Kidney (tissue), 22 donors: ENCODE measurements at places on chromosomes 1 and 21. TPM values are rescaled to one million over a fixed set of nuclear protein-coding genes. Genes with fewer than 3 reads are reported as not detected.

MYBPH gene
- not detected for total RNA-seq

MOB3C gene
- 14.9 TPM for total RNA-seq

KRTAP7-1 gene
- not detected for total RNA-seq

EFNA1 gene
- total RNA-seq, result 133 TPM

NFIA gene
- 87.5 TPM for total RNA-seq

ERMAP gene
- 13.3 TPM for total RNA-seq

- no peak for DNase-seq
Observed at GRCh38 chr1:14452551-14452950, 145.9 kb upstream of the KAZN start.

GRCh38 chr1:201739492-201740085, 89.4 kb upstream of the IPO9 start:
- peak; percentile 90 for DNase-seq

DNA sequence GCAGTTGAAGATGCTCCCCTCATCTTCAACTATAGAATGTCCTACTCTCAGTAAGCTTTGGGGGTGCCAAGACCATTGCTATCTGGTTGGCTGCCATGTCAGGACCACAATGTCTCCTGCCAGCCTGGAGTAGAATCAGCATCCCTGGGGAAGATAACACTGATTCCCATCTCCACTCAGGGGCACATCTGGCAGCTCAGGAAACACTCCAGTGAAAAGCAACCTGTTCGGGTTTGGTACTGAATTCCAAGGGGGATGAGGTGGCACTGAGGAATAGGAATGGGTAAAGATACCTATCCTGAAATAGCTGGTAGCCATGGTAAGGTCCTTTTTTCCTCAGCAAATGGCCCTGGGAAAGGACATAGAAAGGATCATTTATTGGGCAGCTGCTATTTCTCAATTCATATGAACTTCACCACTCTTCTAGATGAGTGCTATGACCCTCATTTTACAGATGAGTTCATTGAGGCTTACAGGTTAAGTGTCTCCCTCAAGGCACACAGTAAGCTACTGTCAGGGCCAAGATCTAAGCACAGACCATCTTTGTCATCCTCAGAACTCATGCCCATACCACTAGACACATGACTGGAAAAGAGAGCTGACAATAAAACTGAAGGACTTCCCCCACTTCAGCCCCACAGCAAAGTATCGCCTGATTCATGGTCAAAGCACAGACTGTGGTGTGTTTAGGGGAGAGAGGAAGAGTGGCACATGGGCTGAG, 31.4 kb downstream of the AK2 start:
- no peak for DNase-seq

GRCh38 chr21:25331286-25331685, 276.0 kb downstream of the MRPL39 start:
- no peak for DNase-seq

DNA sequence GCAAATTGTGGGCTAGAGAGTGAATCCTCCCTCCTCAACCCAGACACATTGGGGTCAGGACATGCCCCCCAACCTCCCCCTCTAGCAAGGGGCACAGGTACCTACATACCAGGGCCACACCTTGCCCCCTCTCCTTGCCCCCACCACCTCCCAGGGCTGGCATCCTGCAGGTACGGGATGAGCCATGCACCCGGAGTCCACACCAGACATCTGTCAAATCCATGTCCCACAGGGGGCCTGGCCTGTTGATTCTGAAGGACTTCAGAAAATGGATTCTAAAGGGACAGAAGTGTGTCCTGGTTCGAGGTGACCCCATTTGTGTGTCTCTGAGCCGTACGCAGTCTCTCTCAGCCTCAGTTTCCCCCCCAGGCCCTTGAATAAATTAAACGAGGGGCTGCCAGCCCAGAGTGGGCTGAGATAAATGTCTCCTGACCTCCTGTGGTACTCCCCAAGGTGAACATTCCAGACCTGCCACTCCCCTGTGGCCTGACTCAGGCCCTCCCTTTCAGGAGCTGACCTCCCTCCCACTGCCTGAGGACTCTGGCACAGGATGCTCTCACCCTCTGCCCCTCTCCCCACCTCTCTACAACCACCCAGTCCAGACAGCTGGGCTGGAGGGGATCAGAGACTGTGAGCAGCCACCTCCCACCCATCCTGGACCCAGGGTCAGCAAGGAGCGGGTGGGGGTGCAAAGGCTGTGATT, 94.5 kb downstream of the EPHB2 start:
- DNase-seq, result no peak

GRCh38 chr1:229434641-229435051, 752 bp upstream of the ACTA1 start:
- no peak for DNase-seq

GRCh38 chr1:211386921-211387320, 60.3 kb downstream of the TRAF5 start:
- no peak for DNase-seq

GRCh38 chr1:43530483-43531106, at the start of gene PTPRF:
Gene PTPRF (plus strand): TSS chr1:43530883. CDS start chr1:43545076, 14,193 bp downstream.
- peak; percentile 80 for DNase-seq

DNA sequence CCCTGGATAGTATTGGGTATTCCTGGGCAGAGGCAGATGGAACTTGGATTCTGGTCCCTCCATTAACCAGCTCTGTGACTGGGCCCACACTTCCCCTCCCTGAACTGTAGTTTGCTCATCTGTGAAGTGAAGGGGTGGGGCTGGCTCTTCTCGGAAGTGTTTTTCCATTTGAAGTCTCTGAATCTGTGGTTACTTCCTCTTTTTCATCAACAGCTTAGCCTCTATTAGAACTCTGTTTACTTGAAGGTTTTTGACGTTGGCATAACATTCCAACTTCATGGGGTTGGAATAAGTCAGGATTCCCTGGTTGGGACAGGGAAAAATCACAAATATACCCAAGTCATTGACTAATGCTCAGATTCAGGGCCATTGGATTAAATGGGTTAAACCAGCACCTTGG, 3.6 kb downstream of the KIAA0040 start:
- no peak for DNase-seq
